Mucosa of gallbladder (tissue), 1 donor: ENCODE measurements at places on chromosomes 2 and 18. TPM values are rescaled to one million over a fixed set of nuclear protein-coding genes. Genes with fewer than 3 reads are reported as not detected.

FMNL2 gene
- 24.7 TPM for total RNA-seq

ASPRV1 gene
- total RNA-seq: 1.1 TPM

ARHGAP28 gene
- total RNA-seq: 11.2 TPM

GPR45 gene
- total RNA-seq: not detected

OBSL1 gene
- 57.8 TPM for total RNA-seq

NOSTRIN gene
- total RNA-seq: 36.1 TPM

LRRC30 gene
- total RNA-seq: not detected

RGPD3 gene
- total RNA-seq: 0.14 TPM

DNA sequence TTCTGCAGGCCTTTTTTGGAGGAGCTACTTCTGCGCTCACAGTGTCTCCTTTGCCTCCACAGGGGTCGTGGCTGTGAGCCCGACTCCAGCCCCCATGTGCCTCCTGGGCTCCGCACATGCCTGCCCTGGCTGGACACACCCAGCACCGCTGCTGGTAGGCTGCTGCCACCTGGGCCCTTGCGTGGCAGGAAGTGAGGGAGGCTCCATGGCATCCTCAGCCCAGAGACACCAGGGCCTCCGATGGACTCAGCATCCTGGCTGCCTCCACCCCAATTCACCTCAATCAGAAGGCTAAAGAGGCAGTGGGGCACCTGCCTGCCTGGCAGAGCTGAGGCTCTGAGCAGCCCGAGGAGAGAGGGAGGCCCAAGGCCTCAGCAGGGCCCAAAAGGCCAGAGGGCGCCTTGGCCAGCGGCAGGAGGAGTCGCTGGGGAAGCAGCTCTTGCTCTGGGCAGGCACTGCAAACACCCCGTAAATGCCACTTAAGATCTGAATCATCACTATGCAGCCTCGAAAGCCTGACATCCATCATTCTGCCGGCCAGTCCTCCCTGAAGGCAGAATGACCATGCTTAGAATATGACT, 68.3 kb upstream of the OTOS start:
- DNase-seq: no peak

- no peak for DNase-seq
Observed at GRCh38 chr2:49192036-49192435, 37.7 kb upstream of the FSHR start.

GRCh38 chr2:165572151-165572550, 102.7 kb downstream of the CSRNP3 start:
- DNase-seq: no peak

DNA sequence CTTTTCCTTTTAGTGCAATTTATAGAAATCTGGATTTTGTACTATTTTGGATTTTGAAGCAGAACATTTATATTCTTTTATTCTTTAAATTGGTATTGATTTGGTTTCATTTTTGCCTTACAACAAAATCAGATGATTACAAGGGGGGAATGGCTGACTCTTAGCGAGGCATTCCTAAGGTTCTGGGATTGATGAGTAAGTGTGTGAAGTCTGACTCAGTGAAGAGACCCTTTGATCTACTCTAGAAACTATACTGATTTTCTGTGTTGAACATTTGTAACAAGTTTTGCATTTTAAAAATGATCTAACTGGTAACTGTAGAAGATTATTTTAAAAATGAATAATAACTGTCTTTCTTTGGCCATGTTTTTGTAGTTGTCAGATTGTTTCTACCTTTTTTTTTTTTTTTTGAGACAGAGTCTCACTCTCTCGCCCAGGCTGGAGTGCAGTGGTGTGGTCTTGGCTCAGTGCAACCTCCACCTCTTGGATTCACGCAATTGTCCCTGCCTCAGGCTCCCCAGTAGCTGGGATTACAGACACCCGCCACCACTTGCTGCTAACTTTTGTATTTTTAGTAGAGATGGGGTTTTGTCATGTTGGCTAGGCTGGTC, 48.7 kb downstream of the TTC39C start:
- no peak for DNase-seq

GRCh38 chr18:70293166-70293565, 4.3 kb downstream of the SOCS6 start:
- no peak for DNase-seq

DNA sequence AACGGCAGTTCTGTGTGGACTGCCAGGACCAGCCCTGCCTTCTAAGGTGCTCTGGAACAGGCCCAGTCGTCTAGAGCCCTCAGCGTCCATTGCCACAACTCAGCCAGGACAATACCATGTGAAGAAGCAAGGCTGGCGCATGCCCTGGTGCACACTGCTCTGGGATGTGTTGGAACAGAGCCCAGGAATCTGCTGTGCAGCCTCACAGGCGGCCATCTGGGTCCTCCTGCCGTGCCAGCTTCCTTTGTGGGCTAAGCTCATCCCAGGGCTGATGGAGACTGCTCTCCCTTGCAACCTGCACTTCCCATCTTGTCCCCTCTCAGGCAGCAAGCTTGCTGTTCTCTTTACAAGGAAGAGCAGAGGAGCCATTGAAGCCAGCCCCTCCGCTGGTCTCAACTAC, 246.4 kb upstream of the PXDN start:
- peak; percentile 82 for DNase-seq

- no peak for DNase-seq
Observed at GRCh38 chr18:3511980-3512379, 62.0 kb downstream of the TGIF1 start.

- no peak for DNase-seq
Observed at GRCh38 chr2:186537019-186537418, 51.0 kb downstream of the ZC3H15 start.

DNA sequence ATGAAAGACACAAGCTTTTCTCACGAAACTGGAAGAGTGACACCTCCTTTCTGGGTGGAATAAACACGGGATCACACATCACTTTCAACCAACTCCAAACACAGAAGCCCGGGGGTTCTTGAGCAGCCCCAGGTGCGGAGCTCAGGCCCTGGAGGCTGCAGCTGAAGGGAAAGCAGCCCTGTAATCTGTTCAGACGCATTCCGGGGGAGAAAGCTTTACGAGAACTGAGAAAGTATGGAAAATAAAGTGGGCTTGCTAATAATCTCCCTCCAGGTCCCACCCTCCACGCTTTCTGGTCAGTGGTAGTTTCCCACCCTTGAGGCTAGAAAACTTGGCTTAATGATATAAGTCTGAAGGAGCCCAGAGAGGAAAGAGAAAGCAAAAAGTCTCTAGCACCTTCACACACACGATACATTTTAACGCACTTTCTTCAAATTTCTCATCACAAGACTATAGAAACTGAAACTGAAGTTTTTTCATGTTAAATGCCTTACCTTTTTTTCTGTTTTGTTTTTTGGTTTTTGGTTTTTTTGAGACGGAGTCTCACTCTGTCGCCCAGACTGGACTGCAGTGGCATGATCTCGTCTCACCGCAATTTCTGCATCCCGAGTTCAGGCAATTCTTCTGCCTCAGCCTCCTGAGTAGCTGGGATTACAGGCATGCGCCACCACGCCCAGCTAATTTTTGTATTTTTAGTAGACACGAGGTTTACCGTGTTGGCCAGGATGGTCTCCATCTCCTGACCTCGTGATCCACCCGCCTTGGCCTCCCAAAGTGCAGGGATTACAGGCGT, 141.3 kb downstream of the AFF3 start:
- no peak for DNase-seq

DNA sequence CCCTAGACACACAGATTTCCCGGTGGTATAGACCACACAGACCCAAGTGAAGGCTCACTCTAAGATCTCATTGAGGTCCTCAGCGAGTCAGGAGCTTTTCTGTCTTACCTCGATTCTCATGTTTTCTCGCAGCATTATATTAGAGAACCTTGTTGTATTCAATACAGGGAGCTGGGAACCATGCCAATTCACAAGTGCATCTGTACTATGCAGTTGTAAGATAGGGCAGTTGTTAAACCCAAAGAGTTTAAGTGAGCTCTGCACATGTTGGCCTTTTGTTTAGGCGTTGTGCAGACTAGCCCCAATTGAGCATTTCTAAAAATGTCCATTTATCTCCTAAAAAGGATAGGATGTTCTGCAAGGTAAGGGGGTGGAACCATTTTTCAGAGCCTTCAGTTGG, 59.6 kb downstream of the FEZ2 start:
- DNase-seq: no peak

DNA sequence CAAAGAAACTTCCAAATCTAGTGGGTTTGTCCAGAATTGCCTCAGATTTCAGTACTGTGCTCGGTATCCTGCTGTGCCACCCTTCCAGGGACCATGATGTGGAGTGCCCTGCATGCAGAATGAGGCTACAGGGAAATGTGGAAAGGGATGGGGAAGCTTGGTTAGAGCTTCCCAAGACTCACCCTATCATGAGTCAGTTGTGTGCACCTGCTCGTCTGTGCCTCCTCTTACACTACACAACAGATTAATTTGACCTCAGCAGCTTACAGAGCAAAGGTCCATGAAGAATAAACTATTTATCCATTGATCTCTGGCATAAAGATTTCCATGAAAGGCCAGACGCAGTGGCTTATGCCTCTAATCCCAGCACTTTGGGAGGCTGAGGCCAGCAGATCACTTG, 21.3 kb upstream of the NCK2 start:
- DNase-seq: no peak

DNA sequence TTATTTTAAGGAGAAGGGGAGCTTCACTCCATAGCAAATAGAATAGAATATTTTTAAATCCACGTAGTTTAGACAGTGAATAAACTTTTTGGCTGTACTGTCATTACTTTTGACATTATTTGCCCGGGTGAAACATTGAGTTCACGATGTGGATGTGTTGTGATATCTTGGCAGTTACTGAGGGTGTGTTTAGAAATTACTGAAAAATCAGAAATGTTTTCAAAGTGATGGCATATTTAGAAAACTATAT, 769 bp upstream of the FAM98A start:
- no peak for DNase-seq

DNA sequence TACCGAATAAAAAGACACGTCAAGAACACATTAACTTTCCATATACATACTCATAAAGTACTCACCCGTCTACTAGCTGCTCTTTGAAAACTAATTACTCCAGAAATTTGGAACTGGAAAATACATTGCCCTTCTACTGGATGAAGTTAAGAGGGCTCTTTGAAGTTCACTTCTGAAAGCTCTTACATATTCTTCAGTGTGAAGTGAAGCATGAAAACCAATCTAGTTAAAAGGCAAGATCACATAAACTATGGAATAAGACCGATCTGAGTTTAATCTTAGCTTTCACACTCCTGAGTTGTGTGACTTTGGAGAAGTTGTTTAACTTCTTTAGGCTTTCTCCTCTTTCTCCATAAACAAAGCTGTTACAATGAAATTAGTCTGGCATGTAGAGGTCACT, 38.5 kb downstream of the REV1 start:
- no peak for DNase-seq

- DNase-seq: no peak
Observed at GRCh38 chr2:65228263-65228750, 676 bp downstream of the ACTR2 start.

- no peak for DNase-seq
Observed at GRCh38 chr2:33278245-33278943, 198.1 kb upstream of the RASGRP3 start.

- DNase-seq: no peak
Observed at GRCh38 chr18:23223641-23224040, 88.4 kb downstream of the CABLES1 start.

DNA sequence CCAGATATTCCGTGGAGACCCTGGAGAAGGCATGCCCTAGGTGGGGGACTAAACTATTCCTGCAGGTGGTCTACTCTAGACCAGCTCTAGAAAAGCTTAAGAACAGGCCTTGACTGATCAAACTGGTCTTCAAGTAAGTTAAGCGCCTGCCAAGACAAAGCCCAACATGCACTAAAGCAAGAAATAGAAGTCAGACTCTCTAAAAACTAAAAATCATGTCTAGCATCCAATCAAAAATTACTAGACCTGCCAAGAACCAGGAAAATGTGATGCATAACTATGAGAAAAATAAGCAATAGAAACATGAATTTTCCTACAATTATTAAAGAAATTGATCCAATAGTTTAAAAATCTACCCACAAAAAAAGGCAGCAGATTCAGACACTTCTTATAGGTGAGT, 13.6 kb downstream of the KIF1A start:
- DNase-seq: no peak
